ENCODE measurements at places on chromosomes 13 and 19.

DNA sequence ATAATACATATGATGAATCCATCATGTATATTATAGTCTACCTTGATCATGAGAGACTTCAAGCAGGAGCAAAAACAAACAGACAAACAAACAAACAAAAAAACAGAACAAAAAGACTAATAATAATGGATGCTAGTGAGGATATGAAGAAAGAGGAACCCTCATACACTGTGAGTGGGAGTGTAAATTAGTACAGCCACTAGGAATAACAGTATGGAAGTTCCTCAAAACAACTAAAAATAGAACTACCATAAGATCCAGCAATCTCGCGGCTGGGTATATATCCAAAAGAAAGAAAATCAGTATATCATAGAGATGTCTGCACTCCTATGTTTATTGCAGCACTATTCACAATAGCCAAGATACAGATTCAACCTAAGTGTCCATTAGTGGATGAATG lies 7.0 kb upstream of the DLEU7 start:
- DNase-seq = peak; percentile 7

- no peak for DNase-seq
These were observed 3.0 kb downstream of the HOOK2 start for GRCh38 chr19:12772323-12772722.

- DNase-seq = no peak
These were observed 427.1 kb upstream of the PRR20A start for GRCh38 chr13:56713656-56714055.

GRCh38 chr19:290372-291005 lies 714 bp downstream of the PLPP2 start:
- no peak for DNase-seq

DNA sequence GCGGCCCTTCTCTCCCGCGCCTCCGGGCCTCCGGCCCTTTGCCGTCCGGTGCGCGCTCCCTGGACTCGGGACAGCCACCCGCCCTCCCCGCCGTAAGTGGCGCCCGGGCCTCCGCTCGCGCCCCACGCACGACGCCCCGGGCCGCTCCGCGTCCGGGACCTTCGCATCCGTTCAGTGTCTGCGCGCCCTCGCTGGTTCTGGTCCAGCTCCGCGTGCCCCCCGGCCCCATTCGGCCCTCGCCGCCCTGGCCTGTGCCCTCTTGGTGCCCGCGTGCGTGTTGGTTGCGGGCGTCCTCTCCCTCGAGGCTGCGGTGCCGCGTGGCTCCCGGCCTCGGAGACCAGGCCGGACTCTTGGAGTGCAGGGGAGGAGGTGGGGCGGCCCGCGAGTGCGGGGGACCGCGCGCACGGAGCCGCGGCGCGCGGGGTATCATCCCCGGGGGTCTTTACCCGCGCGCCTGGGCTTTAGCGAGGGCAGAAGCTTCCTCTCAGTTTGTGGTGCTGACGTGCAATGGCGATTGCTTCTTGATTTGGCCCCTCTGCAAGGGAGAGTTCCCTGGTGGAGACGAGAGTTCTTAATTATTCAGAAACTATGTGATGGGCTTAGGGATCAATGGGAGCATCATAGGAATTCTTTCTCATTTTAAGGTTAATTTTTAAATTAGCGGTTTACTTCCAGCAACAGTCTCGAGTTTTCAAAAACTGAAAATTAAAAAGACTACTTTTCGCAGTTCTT lies 757 bp downstream of the WASF3 start:
- peak; percentile 19 for DNase-seq

DNA sequence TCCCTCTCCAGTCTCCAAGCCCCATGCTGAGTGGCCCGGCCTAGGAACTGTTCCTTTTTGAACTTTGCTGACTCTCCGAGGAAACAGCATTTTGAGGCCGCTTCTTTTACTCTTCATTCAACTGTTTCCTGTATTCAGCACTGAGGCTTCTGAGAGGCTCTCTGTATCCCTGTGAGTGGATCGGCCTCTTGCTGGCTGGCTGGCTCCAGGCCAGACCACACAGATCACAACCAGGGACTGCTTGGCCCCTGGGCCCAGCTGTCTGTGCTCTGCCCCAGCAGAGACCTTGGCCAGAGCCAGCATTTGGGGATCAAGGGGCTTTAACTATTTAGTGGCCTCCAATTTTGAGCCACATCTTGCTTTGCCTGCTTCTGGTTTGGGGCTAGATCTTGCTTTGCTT lies 75.6 kb upstream of the KL start:
- peak; percentile 78 for DNase-seq

- no peak for DNase-seq
These were observed 20.6 kb downstream of the GRIN2D start for GRCh38 chr19:48413879-48414587.

DNA sequence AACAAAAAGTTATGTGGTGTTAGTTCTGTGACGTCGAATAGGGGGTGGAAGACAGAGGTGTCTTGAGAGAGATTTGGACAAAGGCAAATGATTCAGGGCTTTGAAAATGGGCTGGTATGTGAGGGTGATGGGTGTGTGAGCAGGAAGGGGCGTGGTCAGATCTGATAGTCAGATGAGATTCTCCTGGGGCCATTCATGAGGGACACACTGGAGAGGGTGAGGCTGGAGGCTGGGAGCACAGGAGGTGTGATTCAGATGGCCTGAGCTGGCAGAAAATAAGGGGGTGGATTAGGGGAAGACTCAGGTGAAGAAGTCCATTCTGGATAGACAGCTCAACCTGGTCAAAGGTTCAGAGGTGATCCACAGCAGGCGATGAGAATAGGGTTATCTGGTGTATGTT lies 28.0 kb downstream of the CYP4F22 start:
- no peak for DNase-seq

- peak; percentile 72 for DNase-seq
These were observed 208.0 kb downstream of the DLEU7 start for GRCh38 chr13:50635504-50635903.

DNA sequence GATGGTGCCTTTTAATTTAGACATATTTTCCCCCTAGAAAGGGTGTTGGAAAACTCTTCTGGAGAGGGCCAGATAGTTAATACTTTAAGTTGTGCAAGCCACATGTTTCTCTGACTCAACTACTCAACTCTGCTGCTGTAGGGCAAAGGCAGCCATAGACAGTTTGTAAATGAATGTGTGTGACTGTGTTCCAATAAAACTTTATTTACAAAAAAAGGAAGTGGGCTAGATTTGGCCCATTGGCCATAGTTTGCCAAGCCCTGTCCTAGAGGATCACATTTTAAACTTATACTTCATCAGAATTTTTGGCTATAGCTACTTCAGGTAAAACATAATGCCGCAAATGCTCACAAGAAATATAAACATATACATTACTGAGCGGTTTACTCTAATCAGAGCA lies 306.3 kb upstream of the MAB21L1 start:
- no peak for DNase-seq

DNA sequence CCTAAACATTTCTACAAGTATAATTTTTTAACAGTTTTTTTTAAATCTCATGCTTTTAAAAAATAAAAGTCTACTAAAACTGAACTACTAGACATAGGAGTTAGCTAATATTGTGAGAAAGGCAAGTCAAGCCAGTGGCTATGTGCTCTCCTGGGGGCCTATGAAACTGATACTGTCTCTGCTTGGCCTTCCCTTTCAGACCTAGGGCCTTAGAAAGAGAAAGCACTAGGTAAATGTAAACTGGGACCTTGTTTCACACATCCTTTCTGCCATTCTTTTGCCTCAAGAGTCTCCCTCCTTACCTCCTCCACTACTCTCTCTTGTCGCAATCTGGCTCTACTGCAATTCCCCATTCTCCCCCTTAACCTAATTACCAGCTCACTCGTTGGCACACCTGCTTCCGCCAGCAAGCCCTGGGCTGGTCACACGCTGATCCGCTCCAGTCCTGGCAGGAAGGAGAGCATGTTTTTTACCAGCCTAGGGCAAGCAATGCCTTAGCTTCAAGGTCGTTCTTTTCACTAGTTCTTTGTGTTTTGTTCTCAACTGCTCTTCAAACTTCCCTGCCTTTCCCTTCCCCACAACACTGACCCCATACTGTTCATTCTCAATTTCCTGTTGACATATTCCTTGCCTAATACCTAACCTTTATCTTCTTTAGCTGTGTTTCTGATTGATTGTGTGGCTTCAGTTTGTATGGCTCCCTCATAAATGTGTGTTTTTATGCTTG lies 23.1 kb downstream of the TBC1D4 start:
- no peak for DNase-seq

DNA sequence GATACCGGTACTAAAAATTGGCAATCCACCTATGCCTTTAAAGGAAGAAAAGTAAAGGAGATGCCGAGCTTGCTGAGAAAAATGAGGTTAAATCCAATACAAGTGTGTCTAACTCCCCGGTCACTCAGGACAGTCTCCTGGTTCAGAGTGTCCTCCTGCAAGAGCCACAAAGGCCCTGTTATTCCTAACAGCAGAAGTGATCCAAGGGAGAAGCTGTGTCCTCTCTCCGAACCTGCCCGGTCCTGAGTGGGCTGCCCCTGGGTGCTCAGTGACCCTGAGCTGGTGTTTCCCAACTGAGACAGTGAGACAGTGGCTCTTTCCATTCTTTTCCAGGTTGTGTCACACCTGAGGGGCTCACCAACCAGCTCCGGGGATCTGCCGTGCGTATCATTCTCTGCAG lies 4.8 kb downstream of the GJB6 start:
- DNase-seq = no peak

GRCh38 chr13:79933389-79933788 lies 407.5 kb downstream of the SPRY2 start:
- no peak for DNase-seq

GRCh38 chr13:109569958-109570711 lies 216.2 kb downstream of the IRS2 start:
- DNase-seq = peak; percentile 47

GRCh38 chr19:4518345-4519171 lies at the start of gene PLIN4:
TSS of gene PLIN4 (minus strand) at chr19:4518486. CDS start at chr19:4518272, 214 bp downstream.
- no peak for DNase-seq

- no peak for DNase-seq
These were observed 209.8 kb downstream of the PCCA start for GRCh38 chr13:100298691-100299090.
